ENCODE measurements at places on chromosomes 11 and 22.

DNA sequence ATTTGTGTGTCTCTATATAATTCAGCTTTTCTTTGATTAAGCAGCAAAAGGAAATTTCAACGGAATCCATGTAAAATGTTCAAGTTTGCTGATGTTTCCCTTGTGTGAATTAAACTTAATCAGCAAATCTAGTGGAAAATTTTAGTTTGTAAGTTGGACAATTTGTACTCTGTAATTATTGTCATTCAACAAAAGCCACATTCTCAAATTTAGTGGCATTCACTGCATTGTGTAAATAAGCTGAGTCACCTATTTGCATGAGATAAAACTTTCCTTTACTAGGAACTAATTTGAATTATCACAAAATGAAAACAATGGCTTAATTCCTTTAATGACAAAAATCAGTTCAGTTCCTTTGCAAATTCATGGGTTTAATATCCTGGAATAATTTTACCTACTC lies 784.2 kb upstream of the CCDC179 start:
- no peak for DNase-seq

DNA sequence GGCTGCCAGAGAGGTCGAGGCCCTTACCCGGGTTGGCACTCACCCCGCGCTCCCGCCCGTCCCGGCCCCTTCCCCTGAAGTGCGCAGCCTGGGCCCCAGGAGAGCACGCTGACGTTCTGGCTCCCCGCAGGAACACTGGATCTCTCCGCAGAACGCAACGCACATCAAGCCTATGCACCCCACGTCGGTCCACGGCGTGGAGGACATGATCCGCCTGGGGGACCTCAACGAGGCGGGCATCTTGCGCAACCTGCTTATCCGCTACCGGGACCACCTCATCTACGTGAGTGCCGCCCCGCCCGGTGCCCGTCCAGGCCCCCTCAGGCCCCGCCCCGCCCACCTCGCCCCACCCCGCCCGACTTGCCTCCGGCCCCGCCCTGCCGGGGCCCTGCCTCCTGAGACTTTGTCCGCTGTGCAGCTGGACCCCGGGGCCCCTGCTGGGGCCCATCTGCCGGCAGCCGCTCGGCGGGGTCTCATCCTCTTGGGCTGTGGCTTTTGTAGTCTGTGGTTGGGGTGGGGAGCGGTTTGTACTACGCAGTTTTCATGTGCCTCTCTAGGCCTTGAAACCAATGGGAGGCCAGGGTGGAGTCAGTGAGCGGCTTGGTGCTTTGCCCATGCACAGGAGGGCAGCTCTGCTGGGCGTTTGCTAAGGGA lies 19.7 kb downstream of the MYO7A start:
- peak; percentile 12 for DNase-seq

DNA sequence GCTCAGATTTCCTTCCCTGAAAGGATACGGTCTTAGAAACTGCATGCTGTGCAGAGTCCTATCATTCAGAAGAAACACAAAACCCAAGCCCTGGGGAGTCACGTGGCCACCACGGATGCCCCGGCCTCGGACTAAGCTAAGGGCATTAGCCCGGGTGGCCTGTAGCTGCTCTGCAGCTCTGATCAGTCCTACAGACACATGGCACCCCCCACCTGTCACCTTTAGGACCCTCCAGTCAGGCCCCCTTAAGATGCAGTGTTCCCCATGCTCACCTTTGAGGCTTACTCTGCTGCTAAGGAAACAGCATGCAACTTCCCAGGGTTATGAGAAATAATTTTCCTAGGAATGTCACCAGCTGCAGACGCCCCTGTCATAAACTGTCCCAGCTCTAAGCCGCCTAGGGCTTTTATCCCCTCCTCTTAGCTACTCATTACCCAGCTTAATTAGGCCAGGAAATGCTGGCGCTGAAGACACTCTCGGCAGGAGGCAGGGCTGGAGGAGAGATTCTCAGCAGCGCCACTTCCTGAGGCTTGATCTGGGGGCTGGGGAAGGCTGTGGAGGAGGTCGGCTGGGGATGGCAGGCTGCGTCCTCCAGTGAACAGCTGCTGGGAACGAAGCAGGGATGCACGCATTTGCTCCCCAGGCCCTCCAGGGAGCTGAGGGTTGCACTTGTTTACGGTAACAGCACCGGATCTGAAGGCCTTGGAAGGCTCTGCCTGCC lies 47.2 kb upstream of the ADA2 start:
- DNase-seq = no peak

GRCh38 chr11:67310246-67311050 lies 7.1 kb downstream of the SSH3 start:
- no peak for DNase-seq

DNA sequence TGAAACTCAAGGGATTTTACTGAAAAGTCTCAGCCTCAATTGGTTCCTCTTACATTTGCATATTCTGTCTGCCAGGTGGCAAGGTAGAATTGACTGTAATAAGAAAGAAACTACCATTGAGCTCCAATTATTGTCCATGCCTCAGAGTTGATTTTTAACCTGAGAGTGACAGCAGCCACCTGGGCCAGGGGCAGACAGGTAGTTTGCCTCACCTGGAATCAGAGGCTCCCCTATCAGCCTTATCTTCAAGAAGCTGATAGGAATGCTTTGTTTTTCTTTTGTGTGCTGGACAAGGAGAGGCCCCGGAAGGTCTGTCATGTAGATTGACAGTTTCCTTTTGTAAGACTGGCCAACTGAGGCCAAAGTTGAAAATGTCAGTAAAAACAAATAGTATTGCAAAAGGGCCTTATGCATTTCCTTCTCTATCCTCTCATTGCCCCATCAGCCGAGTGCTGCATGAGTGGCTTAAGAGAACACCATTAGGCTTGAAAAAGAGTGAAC lies 34.1 kb downstream of the CD44 start:
- DNase-seq = no peak

GRCh38 chr11:64697663-64698375 lies 25.2 kb downstream of the NRXN2 start:
- no peak for DNase-seq

DNA sequence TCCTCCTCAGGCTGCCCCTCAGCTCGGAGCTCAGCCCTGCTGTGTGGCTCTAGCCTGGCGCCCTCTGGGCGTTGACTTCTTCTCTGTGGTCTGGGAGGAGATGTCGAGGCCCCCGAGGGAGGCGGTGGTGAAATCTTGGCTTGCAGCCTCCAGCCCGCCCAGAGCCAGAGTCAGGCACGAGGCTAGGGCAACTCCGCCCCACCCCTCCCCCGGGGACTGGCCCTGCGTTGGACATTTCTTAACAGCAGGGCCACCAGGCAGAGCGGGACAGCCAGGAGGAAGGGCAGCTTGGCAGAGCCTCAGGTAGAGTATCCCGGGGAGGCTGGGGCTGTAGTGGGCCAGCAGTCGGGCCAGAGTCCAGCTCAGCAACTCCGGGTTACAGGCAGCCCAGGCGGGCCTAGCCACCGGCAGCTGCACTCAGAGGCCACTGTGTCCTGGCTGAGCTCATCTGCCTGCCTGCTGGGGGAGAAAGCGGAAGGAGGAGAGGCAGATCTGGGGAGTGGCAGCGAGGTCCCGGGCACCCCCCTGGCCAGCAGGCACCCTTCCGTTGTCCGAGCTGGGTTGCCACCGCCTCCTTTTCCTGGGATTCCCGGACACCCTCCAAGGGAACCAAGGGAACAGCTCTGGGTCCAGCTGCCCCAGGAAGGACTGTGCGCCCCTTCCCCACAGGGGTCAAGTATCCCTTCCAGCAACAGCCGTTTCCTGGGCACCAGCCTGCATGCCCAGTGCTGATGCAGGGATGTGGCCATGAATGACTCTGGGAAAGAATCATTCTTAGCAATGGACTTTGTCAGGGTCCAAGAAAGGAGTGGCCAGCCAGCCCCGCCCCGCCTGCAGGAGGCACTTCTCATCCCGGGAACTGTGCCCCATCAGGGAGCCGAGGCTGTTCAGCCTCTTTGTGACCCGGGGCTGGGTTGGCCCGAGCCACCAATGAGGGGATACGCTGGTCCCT lies at the start of gene ALDH3B1:
ALDH3B1 (plus strand) TSS at position 238 of the 952 bp plus-strand sequence. CDS start 4,971 bp downstream, outside the sequence.
- DNase-seq = no peak

Data from activated T-cell treated with anti-CD3 and anti-CD28 coated beads for 48 hours (primary cell).